ENCODE measurements at places on chromosomes 6 and 20.
A peak's percentile ranks its signal among the peaks of the same experiment; 100 is the strongest.

- no peak for DNase-seq
Observed at GRCh38 chr6:81984599-81984998, 232.1 kb upstream of the TENT5A start.

DNA sequence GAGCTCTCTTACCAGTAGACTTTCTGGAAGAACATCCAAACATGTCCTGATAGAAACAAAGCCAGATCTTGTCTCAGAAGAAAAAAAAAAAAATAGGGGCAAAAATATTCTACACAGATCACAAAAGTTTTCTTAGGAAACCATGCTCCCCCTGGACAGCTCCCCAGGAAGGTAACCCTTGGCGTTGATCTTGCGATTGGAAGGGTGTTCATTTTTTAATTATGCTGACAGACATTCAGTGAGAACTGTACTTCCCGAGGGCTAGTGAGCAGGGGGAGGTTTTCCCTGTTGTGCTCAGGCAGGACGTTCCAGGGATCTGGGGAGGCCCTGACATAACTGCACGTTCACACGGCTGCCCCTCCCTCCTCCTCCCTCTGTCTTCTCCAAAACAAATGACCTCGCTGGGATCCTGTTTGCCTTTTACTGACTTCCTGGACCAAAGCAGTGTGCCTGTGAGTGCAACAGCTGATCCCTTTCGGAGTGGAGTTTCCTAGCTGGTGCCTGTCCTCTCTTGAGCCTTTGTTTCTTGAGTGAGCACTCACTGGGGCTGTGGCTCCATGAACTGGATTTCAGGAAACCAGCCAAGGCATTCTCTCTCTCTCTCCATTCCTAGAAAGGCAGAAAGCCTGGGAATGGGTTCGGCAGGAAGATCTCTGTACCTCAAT, 46.7 kb downstream of the MARCKS start:
- DNase-seq: no peak

DNA sequence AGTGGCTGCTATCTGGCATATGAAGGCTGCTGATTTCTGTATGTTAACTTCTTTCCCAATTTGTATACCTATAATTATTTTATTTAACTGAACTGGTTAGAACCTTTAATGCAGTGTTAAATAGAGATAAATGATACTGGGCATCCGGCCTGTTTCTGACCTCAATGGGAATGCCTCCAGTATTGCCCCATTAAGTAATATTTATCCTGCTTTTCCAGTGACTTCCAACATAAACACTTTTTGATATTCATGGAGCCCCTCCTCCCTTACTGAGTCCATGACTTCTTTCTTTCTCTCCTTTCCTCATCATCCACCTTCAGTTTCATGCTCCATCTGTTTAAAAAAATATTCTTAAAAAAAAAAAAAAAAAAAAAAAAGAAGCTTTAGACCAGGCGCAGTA, 8.8 kb downstream of the TRIM27 start:
- no peak for DNase-seq

DNA sequence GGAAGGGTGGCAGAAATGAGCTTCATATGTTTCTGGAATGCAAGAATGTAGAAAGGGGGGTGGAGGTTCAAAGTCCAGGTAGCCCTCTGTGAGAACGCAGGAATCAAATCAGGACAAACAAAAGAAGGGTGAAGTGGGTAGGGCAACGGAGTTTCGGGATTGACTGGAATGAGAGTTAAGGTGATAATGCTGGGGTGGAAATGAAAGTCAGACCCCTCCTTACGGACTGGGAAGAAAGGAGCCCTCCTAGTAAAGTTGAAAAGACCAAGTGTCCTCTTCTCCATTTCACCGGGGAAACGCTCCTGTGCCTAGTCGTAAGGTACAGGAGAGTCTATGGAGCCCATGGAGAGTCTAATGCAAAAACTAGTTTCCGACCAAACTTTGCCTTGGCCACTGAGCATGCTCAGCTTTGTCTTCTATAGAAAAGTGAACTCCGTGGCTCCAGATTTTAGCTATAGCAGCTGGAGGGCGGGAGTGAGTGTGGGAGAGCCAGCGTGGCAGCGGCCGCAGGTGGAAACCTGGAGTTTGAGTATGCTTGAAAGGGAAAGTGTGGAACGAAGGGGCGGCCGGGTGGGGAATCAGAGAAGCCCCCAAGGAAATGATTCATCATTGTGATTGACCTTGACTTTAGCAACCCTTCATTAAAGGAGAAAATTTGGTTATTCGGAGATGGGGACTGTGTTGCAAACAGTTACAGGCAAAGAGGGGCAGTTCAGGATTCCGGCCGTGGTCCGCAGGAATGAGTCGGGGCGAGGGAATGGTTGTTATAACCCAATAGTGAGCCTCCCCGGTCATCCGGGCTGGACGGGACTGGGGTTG, 1.3 kb upstream of the LRRC1 start:
- DNase-seq: peak; percentile 16

GRCh38 chr6:11092668-11093375, 812 bp upstream of the SMIM13 start:
- DNase-seq: no peak

DNA sequence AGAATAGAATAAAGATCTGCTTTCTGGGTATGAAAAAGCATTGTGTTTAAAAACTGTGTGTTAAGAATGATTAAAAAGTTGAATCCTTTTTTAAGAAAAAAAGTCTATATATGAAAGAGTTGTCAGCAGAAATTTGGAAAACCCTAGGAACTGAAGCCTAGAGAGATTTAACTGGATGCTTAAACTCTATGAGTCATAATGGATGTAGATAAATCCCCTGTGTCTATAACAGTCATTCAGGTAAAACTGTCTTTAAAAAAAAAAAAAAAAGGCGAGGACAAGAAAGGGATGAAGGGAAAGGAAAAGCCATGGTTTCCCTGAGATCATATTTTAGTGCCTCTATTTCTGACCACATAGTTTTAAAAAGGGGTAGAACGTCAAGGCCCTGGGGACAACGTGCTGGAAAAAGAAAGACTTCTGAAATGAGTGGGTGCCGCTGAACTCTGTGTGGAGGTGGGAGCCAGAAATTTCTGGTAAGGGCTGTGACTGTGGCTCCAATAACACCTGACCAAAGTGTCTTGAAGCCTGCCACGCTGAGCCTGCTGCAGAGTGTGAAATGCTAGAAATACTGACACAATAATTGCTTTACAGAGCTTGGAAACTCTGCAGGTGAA, 302.6 kb upstream of the ARID1B start:
- no peak for DNase-seq

- no peak for DNase-seq
Observed at GRCh38 chr20:23509247-23509913, 18.5 kb downstream of the CST8 start.

DNA sequence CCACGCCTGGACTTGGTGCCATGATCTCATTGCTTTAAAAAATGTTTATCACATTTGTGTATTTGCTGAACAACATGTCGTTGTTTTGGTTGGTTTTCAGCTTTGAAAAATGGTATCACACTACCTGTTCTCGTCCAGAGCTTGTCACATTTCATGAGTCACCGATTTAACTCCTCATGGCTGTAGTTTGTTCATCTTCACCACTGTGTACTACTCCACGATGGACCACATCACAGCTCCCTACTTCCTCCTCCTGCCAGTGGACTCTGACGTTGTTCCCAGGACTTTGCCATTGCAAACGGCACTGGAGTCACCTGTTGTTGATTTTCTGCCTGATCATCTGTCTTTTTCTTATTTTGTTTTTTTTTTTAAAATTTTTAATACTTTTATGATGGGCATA, 157.7 kb downstream of the ERMARD start:
- DNase-seq: no peak

GRCh38 chr20:2602046-2602735, 50.2 kb upstream of the NOP56 start:
- DNase-seq: no peak

Data from T-helper 9 cell (primary cell).